ENCODE measurements at places on chromosomes 4 and X.

DNA sequence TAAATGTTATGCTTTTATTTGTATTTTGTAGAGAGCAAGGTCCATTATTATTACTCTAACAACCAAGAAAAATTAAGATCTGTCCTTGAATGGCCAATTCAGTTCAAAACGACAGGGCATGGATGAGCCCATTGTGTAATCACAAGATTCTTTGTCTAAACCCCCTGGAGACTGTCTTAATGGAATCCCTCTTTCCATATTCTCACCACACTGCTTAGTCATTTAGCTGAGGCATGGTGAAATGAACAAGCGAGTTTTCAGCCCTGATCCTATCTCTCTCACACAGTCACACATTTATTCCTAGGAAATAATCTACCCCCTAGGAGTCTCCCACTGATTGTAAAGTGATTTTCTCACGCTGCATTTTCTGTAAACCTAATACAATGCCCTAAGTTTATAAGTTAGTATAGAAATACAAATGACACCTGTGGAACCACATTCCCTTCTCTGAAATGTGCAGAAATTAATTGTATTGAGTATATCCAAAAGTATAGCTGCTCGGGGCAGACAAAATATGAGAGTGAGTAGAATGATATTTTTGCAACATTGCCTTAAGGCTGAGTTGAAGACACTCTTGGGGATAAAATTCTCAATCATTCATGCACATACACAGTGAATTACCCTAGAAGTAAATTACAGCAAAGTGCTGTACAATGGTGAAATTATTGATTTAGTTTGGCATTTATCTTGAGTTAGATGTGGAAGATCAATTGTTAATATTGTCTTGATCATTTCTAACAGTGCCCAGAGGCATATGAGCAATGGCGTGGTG lies 119.7 kb upstream of the PCDH7 start:
- DNase-seq = no peak

GRCh38 chr4:176794151-176794550 lies 1.4 kb upstream of the VEGFC start:
- no peak for DNase-seq

- DNase-seq = no peak
These were observed 88.8 kb upstream of the PAK3 start for GRCh38 chrX:111007238-111007637.

GRCh38 chrX:44568196-44568595 lies 25.5 kb upstream of the FUNDC1 start:
- DNase-seq = no peak

DNA sequence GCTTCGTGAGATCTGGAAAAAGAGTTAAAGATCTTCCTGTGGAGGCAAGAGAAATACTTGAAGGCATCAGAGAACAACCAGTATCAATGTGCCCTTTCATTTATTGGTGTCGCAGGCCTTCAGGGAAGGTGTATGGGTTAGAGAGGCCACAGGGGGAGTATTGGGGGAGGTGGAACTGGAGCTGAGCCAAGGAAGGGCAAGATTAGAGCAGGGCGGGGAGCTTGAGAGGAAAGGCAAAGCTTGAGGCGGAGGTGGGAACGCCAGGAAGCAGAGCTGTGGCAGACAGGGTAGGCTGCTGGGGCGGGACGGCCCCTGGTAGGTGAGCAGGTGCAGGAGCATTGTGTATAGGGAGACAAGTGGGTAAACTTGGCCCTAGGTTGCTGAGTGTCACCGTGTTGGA lies 329.9 kb downstream of the ARHGAP10 start:
- DNase-seq = no peak

DNA sequence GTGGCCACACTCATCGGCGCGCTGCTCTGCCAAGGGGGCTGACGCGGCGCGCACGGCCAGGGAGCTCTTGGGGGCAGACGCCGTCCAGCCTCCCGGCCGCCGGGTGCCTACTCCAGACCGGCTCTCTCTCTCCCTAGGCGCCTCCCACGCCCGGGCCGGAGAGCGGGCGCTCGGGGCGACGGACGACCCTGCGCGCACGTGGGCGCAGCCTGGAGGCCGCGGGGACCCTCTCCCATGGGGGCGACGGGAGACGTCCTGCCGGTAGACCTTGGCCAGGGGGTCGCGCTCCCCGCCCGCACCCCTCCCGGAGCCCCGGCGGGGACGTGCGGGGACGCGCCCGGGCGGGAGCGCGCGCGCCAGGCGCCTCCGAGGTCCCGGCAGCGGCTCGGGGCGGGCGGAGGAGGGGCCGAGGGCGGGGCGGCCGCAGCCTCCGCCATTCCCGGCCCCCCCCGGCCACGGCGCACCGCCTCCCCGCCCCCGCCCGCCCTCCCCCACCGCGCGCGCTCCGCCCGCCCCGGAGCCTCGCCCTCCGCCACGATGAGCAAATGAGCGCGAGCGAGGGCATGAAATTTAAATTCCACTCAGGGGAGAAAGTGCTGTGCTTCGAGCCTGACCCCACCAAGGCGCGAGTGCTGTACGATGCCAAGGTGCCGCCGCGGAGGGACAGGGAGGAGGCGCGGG lies at the start of gene MSL3:
TSS of gene MSL3 (plus strand) at position 519 of the 681 bp plus-strand sequence. CDS start at position 546, 27 bp downstream.
- DNase-seq = peak; percentile 32

DNA sequence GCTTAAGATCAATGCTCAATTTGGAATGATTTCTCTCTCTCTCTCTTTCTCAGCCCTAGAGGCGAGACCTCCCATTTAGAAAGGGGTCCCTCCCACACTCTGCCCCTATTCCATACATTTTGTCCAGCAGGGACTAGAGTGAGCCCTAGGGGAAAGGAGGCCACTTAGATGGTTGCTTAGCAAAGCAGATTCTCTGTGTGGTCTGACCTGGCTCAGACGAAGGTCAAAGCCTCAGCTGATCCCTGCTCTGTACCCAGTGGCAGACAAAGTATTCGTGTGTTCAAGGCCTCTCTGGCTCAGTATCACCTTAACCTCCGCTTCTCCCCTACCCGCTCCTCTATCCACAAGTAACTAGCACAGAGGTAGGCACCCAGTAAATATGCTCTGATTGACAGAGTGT lies 78.4 kb downstream of the HPRT1 start:
- DNase-seq = no peak

DNA sequence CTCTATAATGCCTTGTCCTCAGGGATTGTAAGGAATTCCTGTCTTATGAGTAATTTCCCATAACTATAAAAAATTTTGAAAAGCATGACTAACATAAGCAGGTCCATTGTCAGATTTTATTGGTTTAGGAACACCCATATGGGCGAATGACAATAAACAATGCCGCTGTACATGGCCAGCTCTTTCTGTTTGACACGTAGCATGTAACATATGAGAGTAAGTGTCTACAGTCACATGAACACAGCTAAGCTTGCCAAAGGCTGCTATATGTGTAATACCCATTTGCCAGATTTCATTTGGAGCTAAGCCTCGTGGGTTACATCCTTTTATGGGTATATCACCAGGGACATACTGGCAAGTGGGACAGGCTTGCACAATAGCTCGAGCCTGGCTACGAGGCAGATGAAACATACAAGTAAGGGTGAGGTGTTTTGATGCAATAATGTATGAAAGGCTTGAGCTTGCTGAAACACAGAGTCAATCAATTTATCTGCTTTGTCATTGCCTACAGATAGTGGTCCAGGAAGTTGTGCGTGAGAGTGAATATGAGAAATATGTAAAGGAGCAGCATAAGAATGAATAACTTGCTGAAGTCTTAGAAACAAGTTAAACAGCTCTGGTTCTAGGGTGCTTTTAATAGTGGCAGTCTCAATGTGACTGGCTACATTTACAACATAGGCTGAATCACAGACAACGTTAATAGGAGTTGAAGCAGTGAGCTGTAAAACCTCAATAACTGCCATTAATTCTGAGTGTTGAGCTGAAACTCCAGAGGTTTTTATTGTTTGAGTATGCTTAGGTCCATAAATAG lies 67.4 kb upstream of the UGT2B10 start:
- DNase-seq = no peak

DNA sequence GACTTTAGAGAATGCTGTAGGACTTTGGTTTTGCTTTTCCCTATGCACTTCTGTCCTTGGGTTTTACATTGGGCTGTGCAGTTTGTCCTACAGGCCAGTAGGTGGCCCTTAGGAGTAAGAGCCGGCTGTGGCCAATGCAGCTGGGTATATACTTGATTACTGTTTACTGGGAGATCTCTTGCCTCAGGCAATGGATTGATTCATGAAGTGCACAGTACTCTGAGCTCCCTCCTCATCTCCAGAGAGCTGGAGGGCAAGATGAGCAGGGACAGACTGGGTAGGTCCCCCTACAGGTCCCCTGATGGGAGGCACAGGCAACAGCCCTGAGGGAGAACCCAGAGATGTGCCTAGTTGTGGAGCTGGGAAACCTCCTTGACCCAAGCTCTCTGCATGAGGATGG lies 103.8 kb upstream of the QRFPR start:
- DNase-seq = no peak

DNA sequence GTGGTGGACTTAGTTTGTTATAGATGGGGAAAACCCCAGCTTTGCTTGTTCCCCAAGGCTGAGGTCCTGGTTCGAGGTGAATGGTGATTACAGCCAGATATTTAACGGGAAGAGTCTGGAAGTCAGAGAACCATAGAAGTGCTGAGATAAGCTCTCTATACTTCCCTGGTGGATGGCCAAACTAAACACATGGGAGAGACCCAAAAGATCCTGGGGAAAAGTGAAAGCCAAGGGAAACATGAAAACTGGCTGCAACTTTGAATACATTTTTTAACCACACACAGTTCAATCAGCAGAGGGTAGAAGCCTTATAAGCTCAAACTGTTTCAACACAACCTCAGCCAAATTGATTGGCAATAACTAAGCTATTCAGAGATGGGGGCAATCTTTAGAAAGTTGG lies 29.3 kb upstream of the SRPX start:
- DNase-seq = no peak

- no peak for DNase-seq
These were observed 61.5 kb downstream of the RFC1 start for GRCh38 chr4:39304651-39305050.

GRCh38 chrX:106220177-106220576 lies 52.1 kb downstream of the PWWP3B start:
- DNase-seq = no peak

DNA sequence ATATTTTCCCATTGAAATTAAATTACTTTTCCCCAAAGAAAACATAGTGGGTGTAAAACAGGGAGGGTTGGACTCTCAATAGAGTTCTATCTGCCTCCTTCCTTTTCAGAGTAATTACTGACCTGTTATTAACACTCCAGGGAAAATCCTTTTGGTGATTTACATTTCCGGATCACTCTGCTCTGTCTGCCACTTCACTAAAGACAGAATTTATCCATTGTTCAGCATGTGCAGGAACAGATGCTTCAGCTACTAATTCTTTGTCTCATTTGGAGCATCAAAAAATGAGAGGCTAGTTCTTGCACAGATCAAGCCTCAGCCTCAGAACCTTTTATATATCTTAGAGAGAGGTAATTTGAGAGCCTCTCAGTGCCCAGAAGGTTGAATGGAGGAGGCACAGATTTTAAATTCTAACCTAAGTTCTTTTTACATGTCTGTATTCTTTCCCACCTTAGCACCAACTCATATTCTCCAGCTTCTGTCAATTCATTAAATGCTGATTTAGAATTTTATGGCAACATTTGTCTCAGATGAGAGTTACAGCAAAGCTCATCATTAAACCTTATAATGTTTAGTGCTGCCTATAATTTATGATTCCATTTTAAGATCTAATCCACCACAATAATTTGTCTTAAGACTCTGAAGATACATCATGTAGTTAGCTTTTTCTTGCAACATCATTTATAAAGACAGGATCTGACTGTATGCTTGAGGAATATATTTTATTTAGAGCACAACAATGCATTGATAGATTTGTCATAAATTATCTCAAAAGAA lies 1494.4 kb downstream of the STIM2 start:
- no peak for DNase-seq

GRCh38 chrX:9465380-9466123 lies 694 bp downstream of the TBL1X start:
- DNase-seq = no peak

DNA sequence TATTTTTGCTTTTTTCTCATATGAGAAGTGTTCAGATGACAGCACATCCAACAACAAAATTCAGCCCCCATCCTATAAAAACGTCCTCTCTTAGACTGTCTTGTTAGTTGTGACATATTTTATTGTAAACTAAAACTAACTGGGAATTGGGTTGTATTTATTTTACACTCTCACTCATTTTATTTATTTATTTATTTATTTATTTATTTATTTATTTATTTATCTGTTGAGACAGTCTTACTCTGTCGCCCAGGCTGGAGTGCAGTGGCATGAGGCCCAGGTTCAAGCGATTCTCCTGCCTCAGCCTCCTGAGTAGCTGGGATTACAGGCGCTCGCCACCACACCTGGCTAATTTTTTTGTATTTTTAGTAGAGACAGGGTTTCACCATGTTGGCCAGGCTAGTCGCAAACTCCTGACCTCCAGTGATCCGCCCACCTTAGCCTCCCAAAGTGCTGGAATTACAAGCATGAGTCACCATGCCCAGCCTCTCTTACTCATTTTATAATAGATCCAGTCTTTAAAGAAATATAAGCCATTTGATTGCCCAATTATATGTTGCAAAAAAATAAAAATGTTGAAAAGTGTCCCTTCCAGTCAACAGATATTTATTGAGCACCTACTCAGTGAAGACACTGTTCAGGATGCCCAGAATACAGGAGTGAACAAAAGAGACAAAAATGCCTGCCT lies 44.6 kb downstream of the PALLD start:
- no peak for DNase-seq

DNA sequence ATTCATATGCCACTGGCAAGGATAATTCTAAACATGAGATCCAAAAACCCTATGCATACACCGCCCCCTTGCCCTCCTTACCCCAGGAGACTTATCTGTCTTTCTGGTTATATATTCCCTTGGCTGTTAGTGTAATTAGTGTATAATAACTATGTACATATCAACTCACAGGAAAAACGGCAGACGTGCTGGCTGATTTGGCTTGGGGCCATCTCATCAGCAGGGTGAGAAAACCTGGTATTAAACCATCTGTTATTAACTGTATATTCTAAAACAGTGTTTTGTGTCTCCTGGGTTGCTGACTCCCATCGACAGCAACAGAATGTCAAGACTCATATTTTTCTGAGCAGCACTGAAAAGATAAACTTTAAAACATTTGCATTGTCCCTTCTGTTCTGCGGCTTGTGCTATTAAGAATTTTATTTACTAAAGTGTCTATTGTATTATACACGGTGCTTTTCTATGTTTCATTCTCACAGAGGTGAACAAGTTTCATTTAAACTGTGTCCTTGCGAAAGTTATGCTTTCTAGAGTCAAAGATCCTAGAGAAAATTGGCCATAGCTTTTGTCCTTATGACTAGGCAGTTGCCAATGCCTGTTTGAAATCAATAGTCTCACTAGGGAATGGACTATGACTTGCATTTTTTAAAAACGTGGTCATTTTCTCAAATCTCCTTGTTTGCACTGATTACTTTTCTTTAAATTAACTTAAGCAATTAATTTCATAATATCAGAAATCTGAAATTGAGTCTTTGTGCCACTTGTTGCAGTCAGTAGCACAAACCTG lies 211.5 kb upstream of the MID1 start:
- no peak for DNase-seq

DNA sequence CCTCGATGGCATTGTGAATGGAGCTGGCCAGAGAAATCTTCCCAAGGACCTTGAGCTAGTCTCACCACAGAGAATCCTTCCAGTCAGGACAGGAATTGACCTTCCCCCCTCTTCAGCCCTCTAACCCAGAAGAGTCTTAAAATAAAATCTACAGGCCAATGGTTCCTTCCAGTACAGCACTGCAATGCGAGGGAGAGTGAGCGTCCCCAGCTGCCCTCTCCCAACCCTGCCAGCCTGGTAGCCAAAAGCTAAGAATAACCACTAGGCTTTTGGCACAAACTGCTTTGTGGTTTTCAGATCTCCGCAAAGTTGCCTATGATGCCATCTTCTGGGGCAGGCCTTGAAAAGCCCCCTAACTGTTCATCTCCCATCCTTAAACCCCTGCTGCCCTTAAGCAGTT lies 175.1 kb downstream of the AR start:
- no peak for DNase-seq

Measured in stimulated activated CD4-positive, alpha-beta T cell treated with anti-CD3 and anti-CD28 coated beads, Interleukin-1b, Interleukin-23, amount 100 ng/mL, for 1 hour (primary cell).